ENCODE measurements at places on chromosomes 11 and 22. TPM values are rescaled to one million over a fixed set of nuclear protein-coding genes. Genes with fewer than 3 reads are reported as not detected.

DNA sequence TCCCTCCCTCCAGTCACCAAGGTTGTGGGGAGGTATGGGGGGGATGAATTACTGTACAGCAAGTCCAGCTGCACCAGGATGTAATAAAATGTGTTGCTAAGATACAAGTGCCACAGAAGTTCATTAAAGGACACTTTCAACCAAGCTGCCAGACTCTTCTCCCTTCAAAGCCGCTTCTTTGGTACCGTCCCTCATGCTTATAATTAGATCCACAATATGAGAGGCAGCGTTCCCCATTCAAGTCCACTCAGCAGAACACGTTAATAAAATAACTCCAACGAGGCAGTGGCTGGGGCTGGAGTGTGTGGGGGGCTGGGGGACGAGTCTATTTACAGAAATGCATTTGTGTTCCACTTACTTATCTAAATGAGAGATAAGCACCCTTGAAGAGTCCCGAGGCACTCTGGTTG, 14.7 kb downstream of the PHF21B start:
- DNase-seq, result no peak

DNA sequence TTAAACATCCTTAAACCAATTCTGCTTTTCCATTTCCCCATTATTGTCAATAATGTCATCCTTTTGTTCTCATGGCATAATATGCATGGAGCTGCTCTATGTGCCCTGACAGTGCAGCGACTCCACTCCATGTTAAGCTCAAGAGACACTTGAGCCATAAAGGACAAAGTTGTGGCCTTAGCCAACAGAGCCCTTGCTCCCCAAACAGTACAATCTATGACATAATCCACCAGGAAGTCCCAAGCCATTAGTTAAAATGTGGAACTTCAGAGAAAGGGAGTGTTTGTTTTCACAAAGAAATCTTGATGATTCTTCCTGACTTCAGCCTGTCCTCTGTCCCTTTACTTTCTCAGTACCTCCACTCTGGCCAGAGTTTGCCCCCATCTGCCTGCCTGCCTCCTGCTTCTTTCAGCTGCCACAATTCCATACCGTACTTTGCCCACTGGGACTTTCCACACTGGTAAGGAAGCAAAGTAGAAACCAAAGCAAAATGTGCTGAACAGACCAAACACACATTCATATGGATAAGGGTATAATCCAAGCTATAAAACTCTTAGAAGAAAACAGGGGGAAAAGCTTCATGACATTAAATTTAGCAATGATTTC, 46.3 kb upstream of the ZC3H12C start:
- peak; percentile 18 for DNase-seq

DNA sequence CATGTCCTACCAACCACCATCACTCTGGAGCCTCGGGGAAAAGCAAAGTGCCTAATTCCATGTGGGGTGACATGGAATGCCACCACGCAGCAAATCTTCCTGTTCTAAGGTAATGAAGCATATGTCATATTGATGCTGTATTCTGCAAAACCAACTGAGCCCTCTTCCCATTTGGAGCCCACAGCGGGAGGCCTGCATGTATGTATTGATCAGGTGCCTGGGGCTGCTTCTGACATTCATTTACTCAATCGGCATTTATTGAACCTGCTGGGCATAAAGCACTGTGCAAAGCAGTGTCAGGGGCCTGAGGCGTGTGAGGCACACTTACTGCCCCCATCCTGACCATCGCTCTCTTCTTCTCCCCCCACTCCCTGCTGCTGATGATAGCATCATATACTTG, 39.1 kb downstream of the ANKK1 start:
- DNase-seq, result no peak

- no peak for DNase-seq
Measured at GRCh38 chr22:19912271-19912999, 29.1 kb upstream of the COMT start.

DNA sequence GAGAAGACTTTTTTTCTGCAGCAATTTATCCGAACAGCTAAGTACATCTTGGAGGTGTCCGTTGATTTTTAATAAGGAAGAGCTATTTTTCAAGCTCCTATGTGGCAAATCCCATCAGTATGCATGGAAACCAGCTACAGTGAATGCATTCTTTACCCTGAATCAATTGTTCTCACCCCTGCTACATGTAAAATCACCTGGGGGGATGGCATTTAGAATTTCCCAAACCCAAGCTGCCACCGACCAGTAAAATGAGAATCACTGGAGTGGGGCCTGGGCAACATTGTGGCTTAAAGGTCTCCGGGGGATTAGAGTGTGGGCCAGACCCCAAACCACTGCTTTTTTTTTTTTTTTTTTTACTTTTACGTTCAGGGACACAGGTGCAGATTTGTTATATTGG, 2.8 kb upstream of the ZNF195 start:
- no peak for DNase-seq

GRCh38 chr22:17749605-17750395, 24.5 kb downstream of the BID start:
- no peak for DNase-seq

DNA sequence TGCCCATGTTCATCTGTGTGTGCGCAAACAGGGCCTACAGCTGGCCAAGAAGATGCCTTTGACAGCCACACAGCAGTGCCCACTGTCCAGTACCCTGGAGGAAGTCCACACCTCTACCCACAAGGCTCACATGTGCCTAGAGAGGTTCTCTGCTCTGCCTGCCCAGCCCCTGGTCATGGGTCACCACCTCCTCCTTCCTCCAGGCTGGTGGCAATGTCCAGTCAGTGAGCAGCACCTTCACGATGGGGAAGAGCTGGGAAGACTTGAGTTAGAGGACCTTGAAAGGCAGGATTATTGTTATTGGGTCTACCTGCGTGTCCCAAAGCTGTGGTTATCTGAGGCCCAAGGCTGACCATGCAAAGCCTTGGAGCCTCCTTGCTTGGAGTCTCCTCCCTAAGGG, 28.4 kb upstream of the TTC12 start:
- DNase-seq, result no peak

DNA sequence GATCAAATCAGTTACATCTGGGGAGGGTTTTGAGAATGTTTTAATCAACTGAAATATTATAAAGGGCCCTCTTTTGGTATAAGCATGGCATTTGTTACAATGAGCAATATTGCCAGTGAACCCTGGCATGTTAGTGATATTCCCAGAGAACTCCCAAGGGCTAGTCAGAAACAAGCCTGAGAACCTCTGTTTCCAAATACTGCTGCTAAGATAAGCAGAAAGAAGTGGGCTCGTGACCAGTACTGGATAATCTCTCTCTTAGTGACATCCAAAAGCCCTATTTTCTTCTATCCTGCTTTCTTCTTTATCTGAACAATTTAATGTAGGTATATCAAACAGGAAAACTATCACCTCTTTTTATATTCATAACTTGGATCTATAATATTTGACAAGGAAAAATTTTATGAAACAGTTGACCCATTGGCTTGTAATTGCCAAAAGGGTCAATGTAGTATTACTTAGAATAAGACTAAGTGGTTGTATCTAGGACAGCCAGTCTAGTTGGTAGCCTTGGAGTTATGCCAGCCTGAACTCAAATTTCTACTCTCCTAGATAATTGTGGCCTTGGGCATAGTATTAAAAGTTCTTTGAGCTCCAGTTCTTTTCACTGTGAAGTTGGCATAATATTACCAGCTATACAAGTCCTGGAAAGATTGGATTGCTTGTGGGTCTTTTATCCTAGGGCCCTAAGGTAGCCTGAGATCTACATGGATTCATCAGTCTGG, 15.7 kb downstream of the CAT start:
- DNase-seq, result no peak

- no peak for DNase-seq
Measured at GRCh38 chr11:94148189-94148588, 19.5 kb downstream of the PANX1 start.

GRCh38 chr11:45543808-45544422, 121.5 kb downstream of the CHST1 start:
- no peak for DNase-seq

DNA sequence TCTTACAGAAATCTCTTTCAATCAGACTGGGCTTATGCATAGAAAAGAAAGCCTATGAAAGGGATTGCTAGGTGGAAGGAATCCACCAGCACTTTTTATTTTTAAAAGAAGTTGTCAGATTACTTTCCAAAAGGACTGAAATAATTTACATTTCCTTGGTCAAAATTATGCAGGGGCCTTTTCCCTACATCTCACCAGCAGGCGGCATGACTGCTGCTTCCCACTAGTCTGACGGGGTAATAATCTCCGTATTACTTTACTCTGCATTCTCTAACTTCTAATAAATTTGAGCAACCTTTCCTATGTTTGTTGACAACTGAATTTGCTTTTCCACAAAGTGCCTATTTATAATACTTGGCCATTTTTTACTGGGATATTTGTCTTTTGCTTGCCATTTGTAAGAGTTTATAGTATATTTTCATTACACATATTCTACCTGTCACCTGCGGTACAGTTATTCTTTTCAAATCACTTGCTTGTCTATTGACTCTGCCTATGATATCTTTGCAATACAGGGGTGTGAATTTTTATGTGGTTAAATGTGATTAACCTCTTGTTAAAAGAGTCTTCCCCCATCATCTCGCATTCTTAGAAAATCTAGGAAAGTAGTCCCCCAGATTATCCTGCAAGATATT, 51.9 kb upstream of the USP47 start:
- peak; percentile 31 for DNase-seq

DNA sequence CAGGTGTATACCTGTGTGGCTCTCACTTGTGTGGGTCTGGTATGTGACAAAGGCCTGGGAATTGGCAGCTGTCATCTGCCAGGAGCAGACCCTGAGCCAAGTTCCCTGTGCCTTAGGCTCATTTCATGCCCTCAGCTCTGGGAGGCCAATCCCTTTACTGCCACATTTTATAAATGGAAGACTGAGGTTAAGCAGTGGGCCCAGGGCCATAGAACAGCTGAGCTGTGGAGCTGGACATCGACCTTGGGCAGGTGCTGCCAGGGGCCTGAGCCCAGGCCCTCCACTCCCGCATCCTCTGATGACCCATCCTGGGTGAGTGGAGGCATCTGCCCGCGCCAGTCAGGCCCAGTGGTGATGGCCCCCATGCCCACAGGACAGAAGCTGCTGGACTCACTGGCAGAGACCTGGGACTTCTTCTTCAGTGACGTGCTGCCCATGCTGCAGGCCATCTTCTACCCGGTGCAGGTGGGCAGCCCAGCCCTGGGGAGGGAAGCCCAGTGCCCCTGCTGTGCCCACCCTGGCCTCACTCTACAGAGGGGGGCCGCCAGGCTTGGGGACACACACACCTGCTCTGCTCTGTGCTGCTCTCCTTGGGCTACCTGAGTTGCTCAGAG, 20.9 kb upstream of the ARHGAP8 start:
- no peak for DNase-seq

DNA sequence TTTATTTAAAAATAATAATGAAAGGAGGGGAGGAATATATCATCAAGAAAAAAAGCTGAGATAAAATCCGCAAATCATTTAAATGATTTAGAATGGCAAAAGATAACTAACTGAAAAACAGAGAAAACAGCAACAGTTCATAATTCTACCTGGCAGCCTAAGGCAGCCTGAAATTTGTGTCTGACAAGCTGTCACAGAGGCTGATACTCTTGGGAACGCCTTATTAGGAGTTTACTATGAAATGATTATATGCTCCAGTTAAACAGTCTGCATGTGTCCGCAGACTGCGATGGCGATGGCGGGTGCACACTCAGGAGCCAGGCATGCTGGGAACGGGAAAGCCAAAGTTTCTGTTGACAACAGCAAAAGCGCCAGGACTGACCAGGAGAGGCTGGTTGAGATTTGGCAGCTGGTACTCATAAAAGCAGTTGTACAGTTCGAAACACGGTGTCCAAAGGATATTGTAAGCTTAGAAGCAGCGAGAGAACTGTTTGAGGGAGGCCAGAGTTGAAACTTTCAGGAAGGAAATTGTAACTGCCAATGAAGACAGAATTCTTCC, 172.9 kb upstream of the MPPED2 start:
- DNase-seq, result no peak

GRCh38 chr22:30856741-30857502, 111.7 kb downstream of the MORC2 start:
- no peak for DNase-seq

DNA sequence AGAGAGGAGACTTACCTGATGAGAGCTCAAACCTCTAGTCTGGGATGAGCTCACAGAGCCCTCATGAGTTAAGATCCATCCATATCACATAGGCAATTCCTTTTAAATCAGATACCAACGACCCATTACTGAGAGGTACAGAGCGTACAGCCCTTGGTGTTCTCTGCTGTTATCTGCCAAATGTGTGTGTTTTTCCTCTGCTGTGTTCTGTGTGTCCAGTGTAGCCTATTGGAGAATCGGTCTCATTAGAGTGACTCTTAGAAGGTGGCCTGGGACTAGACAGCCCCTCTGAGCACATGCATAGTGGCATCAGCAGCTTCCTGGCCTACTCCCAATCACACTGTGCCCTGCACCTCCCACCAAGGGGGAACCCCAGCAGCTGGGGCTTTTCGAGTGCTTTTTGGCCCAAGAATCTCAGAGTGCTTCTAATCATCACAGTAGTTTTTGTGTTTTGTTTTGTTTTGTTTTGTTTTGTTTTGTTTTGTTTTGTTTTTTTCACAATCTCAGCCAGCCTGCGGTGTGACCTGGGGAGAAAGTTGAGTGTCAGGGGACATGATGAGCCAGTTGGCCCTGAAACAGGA, 25.4 kb downstream of the TP53AIP1 start:
- DNase-seq, result no peak

DNA sequence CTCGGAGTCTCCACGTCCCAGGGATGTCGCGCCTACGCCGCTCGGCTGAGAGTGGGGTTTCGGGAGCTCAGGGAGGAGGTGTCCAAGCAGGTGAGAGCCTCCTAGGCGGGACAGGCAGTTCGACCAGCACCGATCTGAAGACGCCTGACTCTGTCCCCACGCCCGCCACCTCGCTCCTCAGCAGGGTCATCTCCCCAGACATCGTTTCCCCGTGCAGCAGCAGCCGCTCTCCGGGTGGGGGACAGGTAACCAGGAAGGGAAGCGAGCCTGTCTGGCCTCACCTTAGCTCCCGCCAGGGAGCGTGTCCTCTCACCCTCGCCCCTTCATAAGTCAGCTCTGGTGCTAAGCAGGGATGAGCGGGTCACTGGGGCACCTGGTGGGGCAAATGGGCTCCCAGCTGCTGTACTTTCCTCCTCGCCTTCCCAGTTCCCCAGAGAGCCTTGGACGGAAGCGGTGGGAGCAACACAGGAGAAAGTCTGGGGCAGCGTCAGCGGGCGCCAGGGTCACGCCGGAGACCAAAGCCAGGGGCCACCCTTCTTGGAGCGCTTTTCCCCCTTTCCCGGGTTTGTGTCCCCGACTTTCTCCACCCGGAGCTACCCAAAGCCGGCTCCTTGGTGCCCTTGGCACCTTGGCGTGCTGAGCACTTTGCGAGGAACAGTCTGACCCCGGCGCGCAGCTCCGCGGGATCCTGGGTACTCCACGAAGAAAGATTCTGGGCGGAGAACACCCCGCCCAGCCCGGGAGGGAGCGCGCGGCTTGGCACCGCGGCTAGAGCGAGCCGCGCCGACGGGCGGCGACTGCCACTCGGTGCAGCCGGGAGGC, 1.6 kb downstream of the SPON1 start:
- peak; percentile 25 for DNase-seq

The OR2AG1 gene
- total RNA-seq, result not detected

The LRRN4CL gene
- 1.8 TPM for total RNA-seq

The MUC6 gene
- total RNA-seq, result not detected

The CHST1 gene
- total RNA-seq, result 59.2 TPM

The ELMOD1 gene
- 0.81 TPM for total RNA-seq

The TIGD3 gene
- 3.8 TPM for total RNA-seq

The IGLL1 gene
- not detected for total RNA-seq

The JAML gene
- not detected for total RNA-seq
